ENCODE measurements at places on chromosomes 7 and 10. TPM values are rescaled to one million over a fixed set of nuclear protein-coding genes. Genes with fewer than 3 reads are reported as not detected.

Gene SAP25
- 2.6 TPM for total RNA-seq

Gene SNCG
- total RNA-seq, result 52.9 TPM

Gene NACAD
- total RNA-seq, result 3.5 TPM

Gene GALNT17
- 0.38 TPM for total RNA-seq

Gene PROSER2
- total RNA-seq, result 5.7 TPM

Gene SGPL1
- total RNA-seq, result 59.0 TPM

Gene OPALIN
- total RNA-seq, result not detected

Gene RAB19
- total RNA-seq, result 5.1 TPM

Gene SEC61A2
- total RNA-seq, result 9.9 TPM

Gene SCRN1
- 64.4 TPM for total RNA-seq

Gene LEP
- total RNA-seq, result not detected

Gene STK31
- 0.33 TPM for total RNA-seq

Gene LIPJ
- not detected for total RNA-seq

Gene ADAM22
- total RNA-seq, result 14.6 TPM

Gene PCDH15
- total RNA-seq, result 0.05 TPM

Gene LRRC17
- total RNA-seq, result 0.92 TPM

Gene SPAM1
- not detected for total RNA-seq

Gene SPDYE11
- total RNA-seq, result 0.13 TPM

Gene NKX2-3
- total RNA-seq, result 0.82 TPM

Gene ARHGAP19
- 19.8 TPM for total RNA-seq

Gene PRKG1
- 10.7 TPM for total RNA-seq

Gene ANKRD30A
- total RNA-seq, result not detected

Gene TMEM213
- not detected for total RNA-seq

Gene NXPH1
- not detected for total RNA-seq

Gene CCDC7
- total RNA-seq, result 5.4 TPM

Gene CUZD1
- total RNA-seq, result 0.54 TPM

Gene LRRC18
- not detected for total RNA-seq

Gene MET
- total RNA-seq, result 35.1 TPM

Gene KCNIP2
- 7.7 TPM for total RNA-seq

Gene LAMB1
- 453 TPM for total RNA-seq

Gene COL28A1
- total RNA-seq, result not detected

Gene PPP3CB
- total RNA-seq, result 18.5 TPM

Gene ADCY1
- total RNA-seq, result 50.7 TPM

Measured in endothelial cell (in vitro differentiated cells).